ENCODE measurements at places on chromosomes 1 and 21.
A peak's percentile ranks its signal among the peaks of the same experiment; 100 is the strongest.

DNA sequence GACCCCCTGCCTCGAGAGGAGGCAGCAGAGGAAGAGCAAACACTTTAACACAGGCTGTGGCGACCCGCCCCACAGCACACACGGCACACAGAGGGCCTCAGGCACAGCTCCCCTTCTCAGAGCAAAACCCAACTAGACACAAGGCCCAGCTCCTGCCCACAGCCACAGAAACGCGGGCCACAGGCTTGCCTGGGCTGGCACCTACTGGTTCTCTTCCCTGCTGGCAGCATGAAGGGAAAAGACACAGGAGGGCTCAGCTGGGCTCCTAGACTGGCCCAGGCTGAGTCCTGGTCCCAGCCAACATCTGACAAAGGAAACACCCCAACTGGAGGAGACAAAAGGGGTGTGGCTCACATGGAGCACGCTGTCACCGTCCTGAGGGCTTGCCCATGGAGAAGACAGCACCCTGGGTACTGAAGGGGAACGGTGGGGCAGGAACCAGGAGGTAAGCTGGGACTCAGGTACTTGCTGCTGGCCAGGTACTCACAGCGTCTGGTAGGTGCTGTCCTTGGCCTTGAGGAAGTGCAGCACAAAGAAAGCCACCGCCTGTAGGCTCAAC lies 3.5 kb downstream of the CD164L2 start:
- no peak for DNase-seq

- no peak for DNase-seq
Observed at GRCh38 chr1:117661027-117661426, 55.2 kb downstream of the TENT5C start.

DNA sequence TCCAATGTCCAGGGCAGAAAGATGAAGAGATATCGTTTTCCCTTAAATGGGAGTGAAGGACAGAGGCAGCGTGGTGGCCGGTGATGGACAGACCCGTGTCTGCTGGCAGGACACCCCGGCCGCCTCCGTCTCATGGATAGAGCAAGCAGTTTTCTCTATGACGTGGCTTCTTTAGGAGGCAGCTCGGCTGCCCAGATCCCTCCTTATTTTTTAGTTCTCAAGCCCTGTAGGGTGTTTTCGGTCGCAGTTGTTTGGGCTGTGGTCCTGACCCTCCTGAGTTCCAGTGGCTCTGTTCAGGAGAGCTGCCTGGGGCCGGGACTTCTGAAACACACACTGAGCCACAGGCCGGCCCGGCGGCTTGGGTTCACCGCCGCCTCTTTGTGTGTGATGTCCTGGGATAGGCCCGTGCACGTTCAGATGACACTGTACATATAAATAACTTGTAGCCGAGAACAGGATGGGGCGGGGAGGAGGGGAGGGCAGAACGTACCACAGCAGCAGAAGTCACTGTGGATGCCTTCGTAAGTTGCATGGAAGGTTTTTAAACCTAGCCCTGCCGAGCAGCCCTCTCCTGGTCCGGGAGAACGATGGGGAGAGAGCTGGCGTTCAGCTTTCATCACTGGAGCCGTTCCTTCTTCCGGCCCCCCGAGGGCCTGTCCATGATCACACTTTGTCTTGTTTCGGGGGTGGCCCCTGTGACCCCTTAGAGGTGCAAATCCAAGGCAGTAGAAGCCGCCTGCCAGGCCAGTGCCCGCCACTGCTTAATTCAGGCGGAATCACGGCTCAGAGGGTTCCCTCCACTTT lies 65.2 kb downstream of the SIK1 start:
- peak; percentile 63 for DNase-seq

DNA sequence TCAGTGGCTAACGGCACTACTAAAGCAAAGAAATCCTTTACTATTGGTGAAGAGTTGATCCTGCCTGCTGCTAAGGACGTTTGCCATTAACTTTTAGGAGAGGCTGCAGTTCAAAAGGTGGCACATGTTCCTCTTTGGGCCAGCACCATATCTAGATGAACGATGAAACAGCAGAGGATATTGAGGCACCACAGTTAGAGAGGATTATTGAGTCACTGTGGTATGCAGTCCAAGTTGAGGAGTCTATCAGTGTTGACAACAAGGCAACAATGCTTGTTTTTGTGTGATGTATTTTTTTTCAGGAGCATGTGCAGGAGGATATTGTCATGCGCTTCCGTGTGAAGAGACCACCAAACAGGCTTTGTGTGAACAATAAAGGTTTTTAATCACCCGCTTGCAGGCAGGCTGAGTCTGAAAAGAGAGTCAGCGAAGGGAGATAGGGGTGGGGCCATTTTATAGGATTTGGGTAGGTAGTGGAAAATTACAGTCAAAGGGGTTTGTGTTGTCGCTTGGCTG lies 80.9 kb downstream of the UCHL5 start:
- no peak for DNase-seq

- no peak for DNase-seq
Observed at GRCh38 chr1:203136409-203137042, 9.0 kb downstream of the ADORA1 start.

- DNase-seq, result no peak
Observed at GRCh38 chr21:32174819-32175218, 104.0 kb downstream of the MIS18A start.

DNA sequence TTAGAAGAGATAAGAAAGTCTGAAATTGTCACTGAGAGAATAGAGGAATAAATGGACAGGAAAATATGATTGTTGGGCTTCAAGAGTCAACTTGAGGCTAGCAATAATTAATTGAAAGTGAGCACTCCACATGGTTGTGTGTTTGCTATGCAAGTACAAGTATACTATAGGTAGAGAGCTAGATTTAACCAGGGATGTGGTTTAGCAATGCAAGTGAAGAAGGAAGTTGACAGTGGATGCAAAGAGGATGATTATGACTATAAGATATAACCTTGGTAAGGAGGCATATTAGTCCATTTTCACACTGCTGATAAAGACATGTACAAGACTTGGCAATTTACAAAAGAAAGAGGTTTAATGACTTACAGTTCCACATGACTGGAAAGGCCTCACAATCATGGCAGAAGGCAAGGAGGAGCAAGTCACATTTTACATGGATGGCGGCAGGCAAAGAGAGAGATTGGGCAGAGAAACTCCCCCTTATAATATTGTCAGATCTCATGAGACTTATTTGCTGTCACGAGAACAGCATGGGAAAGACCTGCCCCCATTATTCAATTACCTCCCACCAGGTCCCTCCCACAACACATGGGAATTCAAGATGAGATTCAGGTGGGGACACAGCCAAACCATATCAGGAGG lies 47.3 kb downstream of the DTL start:
- DNase-seq, result no peak

GRCh38 chr1:2606396-2606880 lies 19.9 kb downstream of the PRXL2B start:
- DNase-seq, result no peak

GRCh38 chr1:167551362-167551761 lies 2.2 kb downstream of the CREG1 start:
- DNase-seq, result no peak

DNA sequence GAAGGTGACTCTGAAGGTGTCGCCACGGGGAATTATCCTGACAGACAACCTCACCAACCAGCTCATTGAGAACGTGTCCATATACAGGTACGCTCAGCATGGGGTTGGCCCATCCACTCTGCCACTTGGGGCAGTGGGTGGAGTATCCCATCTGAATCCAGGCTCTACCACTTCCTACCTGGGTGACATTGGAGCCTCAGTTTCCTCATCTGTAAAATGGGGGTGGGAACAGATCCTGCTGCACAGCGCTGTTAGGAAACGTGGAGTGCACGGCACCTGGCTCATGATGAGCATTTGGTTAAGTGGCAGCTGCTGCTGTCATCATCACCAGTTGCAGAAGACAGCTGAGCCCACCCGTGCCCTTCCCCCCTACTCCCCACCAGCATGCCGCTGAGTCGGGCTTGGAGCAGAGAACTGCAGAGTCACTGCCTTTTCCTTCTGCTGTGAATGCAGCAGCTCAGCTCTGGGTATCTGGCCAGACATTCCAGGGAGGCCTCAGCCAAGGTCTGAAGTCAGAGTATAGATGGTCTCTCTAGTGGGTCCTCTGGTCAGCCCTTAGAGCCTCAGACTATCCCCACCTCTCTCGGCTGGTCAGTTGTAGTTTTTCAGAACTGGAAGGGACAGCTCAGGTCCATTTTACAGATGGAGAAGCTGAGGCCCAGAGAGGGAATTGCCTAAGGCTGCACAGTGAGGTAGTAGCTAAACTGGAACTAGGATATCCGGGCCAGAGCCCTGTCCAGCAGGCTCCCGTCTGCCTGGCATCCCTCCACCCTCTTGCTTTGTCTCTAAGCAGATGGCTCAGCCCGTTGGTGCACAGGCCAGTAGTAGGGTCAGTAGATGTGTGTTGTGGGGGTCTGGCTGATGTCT lies 11.7 kb downstream of the LDLRAP1 start:
- DNase-seq, result no peak

DNA sequence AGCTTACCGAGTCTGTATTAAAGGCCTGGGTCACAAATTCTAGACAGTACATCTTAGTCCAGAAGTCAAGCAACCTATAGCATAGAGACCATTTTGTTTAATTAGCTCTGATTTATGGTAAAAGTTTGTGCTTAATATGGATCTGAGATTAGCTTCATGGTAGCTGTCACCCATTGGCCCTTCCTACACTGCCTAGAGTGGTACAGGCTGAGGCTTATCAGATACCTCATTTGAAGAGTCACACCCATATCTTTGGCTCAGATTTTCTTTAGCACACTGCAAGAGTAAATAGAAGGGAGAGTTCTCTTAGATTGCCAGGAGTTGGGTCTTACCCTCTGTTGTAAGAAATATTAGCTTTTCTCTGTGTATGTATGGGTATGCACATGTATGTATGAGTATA lies 3.6 kb downstream of the AK4 start:
- no peak for DNase-seq

DNA sequence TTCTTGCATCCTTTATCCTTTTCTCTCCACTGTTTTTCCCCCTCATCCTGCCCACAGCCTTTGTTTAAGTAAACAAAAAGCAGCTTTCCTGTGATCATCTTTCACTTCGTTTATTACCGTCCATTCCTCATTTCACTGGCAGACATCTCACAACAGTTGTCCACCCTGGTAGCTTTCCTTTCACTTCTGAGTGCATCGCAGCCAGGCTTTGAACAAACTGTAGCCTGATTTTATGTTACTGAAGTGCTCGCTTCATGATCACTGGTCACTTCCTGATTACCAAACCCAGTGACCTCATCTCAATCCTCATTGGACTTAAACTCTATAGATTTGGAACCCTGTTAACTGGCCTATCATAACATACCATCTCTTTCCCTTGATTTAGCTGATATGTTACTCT lies 67.7 kb downstream of the SDCCAG8 start:
- no peak for DNase-seq

DNA sequence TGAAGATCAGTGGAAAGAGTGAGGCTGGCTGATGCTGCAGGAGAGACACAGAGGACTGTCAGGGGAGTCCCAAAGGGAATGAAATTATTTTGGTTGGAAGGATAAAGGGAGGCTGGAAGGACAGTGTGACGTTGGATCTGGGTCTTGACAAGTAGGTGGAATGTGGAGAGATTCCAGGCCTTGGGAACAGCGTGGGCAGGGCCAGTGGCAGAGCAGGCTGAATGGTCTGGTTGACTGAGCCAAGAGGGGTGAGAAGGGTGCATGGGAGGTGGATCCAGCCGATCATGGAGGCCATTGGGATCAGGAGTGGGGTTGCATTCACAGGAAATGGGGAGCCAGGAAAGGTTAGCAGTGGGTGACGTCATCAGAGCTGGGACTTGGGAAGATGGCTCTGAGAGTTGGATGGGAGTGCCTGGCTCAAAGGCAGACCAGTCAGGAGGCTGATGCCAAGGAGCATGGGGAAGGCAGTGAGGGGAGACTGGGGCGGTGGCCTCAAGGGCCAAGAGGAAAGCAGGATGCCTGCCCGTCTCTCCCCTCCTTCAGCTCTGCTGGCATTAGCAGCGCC lies 146.2 kb upstream of the VAMP3 start:
- DNase-seq, result no peak

All from fibroblast of upper back skin (primary cell).